ENCODE measurements at places on chromosomes 7 and 10.

GRCh38 chr10:123157210-123157609 lies 3.0 kb downstream of the BUB3 start:
- DNase-seq = no peak

- DNase-seq = no peak
These were observed 125.2 kb downstream of the AMPH start for GRCh38 chr7:38506004-38506403.

- no peak for DNase-seq
These were observed 2.3 kb downstream of the SLC29A3 start for GRCh38 chr10:71321386-71321785.

DNA sequence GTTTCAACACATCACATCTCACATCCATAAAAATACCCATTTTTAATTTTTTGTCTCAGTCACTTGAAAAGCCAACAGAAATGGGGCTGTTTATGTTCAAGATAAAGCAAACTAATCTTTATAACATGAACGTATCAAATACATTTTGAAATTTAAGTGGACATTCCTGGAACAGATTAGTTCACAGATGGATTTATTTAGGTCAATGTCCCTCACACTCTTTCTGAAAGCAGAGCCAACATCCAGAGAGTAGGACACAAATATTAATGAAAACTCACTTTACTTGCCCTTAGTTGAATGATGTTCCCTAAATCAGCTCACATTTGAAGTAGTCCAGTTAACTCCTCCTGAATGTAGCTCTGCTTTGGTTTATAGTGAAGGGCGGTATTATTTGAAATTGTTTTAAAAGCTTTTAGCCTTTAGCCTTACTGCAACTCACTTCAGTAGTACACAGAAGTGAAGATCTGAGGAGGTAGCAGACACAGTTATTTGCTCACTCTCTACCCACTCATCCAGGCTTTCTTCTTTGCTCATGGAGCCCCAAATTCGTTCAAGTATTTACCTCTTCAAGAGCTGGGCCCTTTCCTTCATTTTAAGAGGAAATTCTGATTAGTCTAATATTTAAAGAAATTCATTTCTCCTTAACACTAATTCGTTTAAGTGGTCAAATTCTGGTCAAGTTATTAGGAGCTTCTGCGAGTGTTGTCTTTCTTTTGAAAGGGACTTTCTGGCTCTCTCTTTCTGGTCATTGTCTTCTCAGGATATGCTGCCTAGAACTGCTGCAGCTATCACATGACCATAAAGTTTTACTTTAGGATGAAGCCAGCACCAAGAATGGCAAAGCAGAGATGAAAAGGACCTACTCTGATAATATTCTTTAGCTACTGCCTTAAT lies 180.6 kb upstream of the AGR3 start:
- no peak for DNase-seq

DNA sequence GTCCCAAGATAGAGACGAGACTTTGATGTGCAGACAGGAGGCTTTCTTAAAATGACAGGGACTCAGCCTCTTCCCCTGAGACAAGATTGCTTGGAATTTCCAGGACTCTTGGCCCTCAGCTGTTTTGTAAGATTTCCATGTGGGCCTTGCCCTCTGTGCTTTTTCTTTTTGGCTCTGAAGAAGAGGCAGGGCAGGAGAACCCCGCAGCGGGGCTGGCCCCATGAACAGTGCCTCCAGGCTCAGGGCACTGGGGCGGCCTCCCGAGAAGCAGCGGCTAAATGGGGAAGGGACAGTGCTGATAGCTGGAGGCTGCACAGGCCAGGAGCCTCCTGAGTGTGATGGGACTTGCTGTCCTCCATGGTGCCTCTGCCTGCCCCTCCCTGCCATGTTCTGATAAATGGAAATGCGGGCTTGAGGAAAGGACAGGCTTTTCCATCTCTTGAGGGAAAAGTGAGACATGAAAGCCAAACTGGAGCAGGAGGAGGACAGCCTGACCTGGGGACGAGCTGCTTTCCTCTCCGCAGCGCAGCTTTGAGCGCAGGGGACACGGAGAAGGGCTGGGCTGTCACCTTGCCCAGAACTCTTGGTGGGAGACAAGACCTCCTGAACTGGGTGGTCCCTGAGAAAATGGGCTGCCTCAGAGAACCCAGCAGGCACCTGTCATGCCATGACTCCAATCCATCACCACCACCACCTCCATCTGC lies 12.1 kb downstream of the SAP25 start:
- no peak for DNase-seq

Data from left ventricle myocardium superior (tissue), 1 donor.